ENCODE measurements at places on chromosomes 7 and 10.

DNA sequence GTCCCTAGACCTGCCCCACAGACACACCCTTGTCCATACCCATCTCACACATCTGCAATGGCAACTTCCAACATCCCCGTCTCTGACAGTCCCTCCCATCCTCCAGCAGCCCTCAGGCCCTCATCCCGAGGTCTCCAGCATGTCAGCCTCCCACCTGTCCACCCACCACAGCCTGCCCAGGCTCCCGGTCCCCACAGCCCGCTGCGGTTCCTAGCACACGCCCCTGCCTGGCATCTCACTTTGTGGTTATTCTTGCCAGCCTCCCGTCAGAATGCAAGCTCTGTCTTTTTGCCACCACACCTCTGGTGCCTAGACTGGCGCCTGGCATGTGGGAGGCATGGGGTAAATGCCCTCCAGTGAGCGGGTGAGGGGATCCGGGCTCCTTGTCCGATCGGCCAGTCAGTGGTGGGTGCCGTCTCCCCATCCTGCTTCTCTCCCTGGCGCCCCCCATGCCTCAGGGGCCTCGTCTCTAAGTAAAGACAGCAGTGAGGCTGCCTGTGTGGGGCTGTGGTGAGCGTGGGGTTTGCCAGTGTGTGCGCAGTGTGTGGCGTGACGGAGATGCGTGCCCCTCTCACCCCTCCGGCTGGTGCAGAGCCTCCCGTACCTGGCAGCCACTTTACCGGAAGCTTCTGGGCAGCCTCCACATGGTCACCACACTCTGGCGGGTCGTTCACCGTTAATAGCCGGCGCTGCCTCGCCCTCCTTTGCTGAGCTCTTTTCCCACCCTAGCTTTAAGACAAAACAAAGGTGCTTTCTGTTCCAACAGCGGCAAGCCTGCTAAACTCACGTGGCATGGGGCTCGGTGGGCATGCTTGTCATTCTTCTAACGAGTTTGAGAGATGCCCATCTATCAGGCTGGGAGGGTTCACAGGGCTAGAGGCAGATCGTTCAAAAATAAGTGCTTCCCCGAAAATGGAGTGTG lies 28.5 kb upstream of the TTYH3 start:
- DNase-seq = no peak

GRCh38 chr10:24908793-24909423 lies 43.5 kb downstream of the PRTFDC1 start:
- no peak for DNase-seq

DNA sequence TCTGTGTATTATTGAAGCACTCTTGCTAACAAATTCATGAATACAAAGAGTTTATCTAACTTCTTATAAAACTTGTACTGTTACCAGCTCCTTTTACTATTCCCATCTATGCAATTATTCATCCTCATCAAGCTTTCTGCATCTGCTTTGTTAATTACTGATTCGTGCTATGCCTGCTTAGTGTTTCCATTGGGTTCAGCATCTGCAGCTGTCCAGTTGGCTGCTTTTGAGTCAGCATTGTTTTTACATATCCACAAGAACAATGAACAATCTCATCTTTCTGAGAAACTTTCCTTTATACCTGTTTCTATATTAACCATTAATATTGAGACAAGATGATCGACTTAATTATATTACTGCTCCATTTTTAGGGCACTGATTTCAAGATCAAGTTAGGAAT lies 19.6 kb upstream of the ANLN start:
- no peak for DNase-seq

- DNase-seq = no peak
These were observed 110.7 kb downstream of the AKR1D1 start for GRCh38 chr7:138186951-138187351.

GRCh38 chr10:112202561-112203241 lies 19.1 kb upstream of the GPAM start:
- no peak for DNase-seq

- no peak for DNase-seq
These were observed 123.2 kb upstream of the CACNA2D1 start for GRCh38 chr7:82566752-82567151.

DNA sequence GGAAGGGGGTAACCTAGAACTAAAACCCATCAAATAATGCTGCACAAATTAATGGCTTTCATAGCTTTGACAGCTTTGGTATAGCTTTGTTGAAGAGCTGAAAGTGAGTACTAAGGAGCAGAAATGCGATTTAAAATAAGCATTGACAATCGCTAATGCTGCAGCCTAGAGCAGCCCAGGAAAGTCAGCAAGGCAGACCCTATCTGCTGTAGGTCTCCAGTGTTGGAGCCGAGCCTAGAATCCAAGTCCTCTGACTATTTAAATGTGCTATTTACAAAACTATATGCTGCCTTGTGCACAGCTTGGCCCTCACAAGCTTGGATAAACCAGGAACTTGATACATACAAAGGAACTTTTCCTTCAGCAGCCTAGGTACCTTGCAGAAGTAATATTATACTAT lies 64.9 kb upstream of the ASAH2 start:
- no peak for DNase-seq

GRCh38 chr10:123619067-123619855 lies 46.9 kb upstream of the GPR26 start:
- no peak for DNase-seq

GRCh38 chr10:121648493-121648892 lies 50.2 kb upstream of the FGFR2 start:
- DNase-seq = no peak

DNA sequence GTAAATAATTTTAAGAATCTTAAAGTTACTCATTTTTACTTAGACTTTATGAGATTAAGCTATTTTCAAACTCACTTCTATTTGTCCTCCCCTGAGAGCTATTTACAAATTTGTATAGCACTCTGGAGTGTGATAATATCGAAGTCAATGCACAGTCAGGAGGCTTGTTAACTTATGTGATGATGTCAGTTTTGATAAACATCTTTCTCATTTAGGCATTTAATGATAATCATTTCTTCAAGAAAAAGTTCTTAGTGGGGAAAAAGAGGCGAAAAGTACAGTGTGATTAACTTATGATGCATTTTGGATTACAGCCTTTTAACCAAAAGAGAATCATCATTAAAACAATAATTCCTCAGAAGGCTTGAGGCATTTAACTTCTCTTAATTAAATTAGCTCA lies 468.6 kb downstream of the AUTS2 start:
- no peak for DNase-seq

DNA sequence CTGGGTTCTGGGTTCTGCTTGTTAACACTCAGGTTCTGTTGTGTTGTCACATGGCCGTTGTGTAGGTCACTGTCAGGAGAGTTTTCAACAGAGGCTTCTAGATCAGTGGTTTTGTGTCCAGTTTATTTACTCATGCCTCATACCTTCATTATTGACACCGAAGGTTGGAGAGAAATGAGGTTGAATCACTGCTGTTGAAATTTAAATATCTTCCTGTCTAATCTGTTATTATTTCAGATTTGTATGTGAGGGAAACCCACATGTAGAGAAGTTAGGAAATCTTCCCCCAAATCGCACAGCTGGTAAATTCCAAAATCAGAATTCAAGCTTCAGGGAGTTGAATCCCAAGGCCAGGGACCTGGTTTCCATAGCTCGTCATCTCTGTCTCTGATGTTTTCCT lies 28.3 kb upstream of the KLF6 start:
- no peak for DNase-seq

DNA sequence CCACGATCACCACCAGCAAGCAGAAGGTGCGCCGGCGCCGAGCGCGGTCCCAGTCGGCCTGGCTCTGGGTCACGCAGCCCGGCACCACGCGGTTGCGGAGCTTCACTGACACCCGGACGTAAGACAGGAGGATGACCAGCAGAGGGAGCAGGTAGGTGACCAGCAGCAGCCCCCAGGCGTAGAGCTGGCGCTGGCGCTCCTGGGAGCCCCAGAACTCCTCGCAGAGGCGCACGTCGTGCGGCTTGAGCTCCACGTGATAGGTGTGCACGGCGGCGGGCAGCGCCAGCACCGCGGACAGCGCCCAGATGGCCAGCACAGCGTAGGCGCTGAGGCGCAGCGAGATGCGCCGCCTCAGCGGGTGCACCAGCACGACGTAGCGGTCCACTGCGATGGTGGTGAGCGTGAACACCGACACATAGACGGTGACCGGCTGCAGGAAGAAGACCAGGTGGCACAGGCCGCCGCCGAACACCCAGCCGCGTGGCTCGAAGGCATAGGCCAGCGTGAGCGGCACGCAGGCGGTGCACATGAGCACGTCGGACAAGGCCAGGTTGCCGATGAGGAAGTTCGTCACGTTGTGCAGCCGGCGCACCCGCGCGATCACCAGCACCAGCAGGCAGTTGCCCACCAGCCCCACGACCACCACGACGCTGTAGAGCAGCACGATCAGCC lies 920 bp downstream of the PRLHR start:
- DNase-seq = peak; percentile 25

GRCh38 chr7:150901160-150902035 lies 49.1 kb downstream of the AOC1 start:
- no peak for DNase-seq

DNA sequence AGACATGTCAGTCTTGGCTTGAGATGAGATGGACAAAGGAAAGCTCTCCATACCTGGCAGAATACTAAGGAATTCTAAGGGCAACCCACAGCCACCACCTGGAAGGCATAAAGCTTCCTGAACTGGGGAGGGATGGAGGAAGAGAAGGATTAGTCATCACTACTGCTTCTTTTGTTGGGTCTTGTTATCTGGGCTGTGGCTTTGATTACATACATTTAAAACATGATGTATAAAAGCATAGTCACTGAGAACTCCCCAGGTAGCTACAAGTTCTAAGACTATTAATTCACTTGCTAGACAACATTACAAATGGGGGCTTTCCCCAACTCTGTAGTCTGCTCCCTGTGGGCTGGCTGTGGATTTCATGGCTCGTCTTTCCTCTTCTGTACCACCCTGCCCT lies 58.2 kb downstream of the RBM33 start:
- DNase-seq = no peak

DNA sequence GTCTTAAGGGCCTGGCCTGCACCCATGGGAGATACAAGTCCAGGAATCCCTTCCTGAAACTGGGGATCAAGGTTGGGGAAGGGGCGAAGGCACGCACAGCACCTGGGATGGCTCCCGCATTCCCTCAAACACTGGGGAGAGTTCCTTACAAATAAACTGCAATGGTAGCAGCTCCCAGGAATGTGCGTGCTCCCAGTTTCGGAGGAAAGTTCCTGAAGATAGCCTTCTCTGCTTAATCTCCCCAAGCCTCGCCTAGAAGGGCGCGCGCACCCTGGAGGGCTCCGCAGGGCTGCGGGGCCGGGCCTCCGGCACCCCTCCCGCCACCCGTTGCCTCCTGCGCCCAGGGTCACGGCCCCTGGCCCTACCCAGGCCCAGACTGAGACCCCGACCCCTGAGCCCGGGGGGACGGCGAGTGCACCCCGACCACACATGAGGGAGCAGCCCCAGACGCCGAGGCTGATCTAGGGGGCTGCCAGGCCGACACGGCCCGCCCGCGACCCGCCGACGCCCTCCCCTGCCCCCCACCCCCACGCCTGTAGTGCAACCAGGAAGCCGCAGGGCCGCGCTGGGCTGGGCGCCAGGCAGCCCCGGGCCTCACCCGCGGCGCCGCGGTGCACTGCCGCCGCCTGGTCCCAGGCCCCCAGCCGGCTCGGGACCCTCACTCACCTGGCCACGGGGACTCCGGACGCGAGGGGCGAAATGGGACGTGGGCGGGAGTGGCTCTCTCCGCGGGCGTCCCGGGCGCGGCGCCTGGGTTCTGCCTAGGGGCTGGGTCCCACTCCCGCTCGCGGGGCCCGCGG lies 460 bp downstream of the ANXA11 start:
- no peak for DNase-seq

GRCh38 chr10:73841061-73841421 lies 29.6 kb upstream of the NDST2 start:
- DNase-seq = no peak

- no peak for DNase-seq
These were observed 19.0 kb downstream of the CDK6 start for GRCh38 chr7:92817398-92817797.

- DNase-seq = no peak
These were observed 91.4 kb downstream of the GPR85 start for GRCh38 chr7:112995059-112995824.

DNA sequence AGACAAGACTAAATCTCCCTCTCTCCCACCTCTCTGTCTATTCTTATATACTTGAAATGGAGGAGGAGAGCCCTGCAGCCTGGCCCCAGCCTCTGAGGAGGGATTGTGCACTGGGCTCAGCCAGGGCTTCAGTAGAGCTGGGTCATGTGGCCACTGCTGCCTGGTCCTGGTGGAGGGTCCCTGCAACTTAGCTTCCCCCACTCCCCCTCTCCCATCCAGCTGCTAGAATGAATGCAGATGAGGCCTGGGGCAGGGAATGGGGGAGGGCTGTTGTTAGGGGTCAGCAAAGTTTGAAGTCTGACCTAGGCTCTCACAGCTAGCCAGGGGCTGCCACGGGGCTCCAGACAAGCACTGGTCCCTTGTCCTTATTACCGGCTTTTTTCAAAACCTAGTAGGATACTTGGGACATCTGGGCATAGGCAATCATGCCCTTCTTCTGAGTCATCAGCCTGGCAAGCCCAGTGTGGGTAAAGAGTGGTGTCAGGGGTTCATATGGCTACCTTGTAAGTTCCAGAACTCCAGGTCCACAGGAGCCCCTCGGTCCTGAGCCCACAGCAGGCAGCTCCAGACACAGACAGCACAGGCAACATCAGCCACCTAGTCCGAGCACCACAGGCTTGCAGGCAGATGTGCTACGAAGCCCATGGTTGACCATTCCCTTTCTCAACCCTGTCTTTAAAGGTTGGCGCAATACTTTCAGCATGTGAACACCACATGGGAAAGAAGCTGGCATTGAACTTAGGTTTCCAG lies 12.8 kb upstream of the CXCL12 start:
- no peak for DNase-seq

- no peak for DNase-seq
These were observed 27.7 kb upstream of the SEPHS1 start for GRCh38 chr10:13375791-13376190.

GRCh38 chr10:124378881-124379471 lies 39.7 kb downstream of the OAT start:
- DNase-seq = no peak

- no peak for DNase-seq
These were observed 30.2 kb upstream of the NUB1 start for GRCh38 chr7:151311294-151311864.

- DNase-seq = no peak
These were observed 533.4 kb upstream of the SEMA3D start for GRCh38 chr7:85719981-85720953.

- no peak for DNase-seq
These were observed 207.5 kb upstream of the GNAI1 start for GRCh38 chr7:79927116-79927515.

GRCh38 chr7:42189535-42189934 lies 47.5 kb downstream of the GLI3 start:
- no peak for DNase-seq

GRCh38 chr10:102332772-102333171 lies 62.7 kb upstream of the NFKB2 start:
- DNase-seq = no peak

GRCh38 chr10:58143944-58144343 lies 123.8 kb downstream of the IPMK start:
- DNase-seq = no peak

DNA sequence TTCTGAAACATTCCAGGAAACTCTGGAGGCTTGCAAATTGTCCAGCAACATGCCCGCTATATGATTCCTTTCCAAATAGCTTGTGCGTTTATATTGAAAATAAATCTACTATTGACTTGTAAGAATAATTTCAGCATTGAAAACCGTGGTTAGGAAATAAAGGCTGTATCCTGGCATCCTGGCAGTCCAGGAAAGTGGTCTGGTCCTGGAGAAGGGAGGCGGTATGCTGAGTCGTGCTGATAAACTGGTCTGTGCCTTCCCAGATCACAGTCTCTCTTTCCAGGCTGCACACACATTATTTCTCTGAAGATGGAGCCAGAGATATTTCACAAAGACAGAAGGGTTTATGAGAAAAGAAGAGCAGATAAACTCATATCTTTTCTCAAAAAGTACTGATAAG lies 350.1 kb upstream of the COBL start:
- DNase-seq = no peak

- no peak for DNase-seq
These were observed 105.2 kb downstream of the PLCE1 start for GRCh38 chr10:94098896-94099295.
